ENCODE measurements at places on chromosomes 3 and 15.

DNA sequence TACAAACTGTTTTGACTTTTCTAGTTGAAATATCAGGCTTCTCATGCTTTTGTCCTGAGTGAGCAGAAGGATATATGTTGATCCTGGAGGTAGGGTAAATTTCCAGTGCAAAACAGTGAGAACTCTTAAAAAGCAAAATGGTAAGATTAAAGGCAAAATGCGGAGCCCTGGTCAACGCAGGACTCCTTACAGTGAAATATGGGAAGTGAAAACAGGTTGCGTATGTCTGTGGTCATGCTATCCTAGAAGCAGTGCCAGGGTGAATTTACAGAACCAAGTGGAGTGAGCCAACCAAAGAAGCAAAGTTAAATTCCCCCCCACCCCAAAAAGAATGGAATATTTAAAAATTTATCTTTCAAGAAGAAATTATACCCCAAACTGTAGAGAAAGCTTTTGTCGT, 256.4 kb downstream of the NR2F2 start:
- no peak for DNase-seq

- peak; percentile 76 for DNase-seq
These were observed 752 bp downstream of the C15orf39 start for GRCh38 chr15:75202251-75203016.

- DNase-seq: no peak
These were observed 4.9 kb downstream of the RAB8B start for GRCh38 chr15:63194302-63194701.

- DNase-seq: no peak
These were observed 46.5 kb upstream of the PRSS50 start for GRCh38 chr3:46764206-46764605.

DNA sequence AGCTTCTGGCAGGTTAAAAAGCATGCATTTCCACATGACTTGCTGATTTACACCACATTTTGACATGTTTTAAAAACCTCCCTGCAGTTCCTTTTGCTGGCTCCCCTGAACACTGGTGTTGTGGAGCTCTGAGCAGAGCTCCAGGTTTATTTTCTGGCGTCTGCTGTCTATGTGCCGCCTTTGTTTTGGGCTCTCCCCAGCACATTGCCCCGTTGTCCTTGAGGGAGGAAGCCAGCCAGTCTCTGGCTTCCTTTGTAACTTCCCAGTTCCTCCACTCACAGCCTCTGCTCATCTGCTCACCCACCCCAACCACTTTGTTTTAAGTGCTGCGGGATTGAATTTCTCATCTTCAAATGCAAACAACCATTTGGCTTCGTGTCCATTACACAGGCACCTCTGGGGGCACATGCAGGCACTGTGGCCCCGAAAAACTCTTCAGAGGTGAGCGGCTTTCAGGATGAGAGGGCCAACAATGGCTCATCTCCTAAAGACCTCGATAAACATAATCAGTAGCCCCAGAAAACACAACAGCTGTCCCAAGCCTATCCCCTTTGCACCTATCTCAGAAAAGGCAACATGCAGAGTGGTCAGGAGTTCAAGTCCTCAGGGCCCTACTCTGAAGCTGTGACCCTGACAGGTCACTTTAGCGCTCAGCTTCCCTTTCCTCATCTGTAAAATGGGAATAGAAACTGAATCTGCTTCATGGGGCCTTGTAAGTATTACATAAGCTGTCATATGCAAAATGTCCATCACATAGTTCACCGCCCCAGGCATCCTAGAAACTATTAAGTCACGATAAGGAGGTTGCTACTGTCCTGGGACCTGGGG, 1.3 kb upstream of the MEF2A start:
- no peak for DNase-seq
